ENCODE measurements at places on chromosomes 1 and 21.

DNA sequence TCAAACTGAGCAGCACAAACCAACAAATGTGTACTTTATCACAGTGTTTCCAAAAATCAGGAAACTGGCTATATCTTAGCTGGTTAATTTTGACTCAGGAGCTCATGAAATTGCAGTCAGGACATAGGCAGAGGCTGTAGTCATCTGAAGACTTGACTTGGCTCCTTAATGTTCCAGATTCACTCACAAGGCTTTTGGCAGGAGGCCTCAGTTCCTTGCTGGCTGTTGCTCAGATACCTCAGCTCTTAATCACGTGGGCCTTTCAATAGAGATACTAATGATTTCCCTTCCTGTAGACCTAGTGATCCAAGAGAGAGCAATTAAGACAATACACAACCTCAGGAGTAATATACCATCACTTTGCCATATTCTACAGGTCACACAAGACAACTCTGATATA, 537.7 kb downstream of the BRINP3 start:
- DNase-seq = no peak
- no peak overlapping the region for H3K27ac ChIP-seq
- no peaks in the 10 kb centered on the region for H3K4me1 ChIP-seq
- H3K36me3 ChIP-seq = no peaks in the 10 kb centered on the region
- no peak overlapping the region for H3K4me3 ChIP-seq
- no peaks in the 10 kb centered on the region for H3K27me3 ChIP-seq

DNA sequence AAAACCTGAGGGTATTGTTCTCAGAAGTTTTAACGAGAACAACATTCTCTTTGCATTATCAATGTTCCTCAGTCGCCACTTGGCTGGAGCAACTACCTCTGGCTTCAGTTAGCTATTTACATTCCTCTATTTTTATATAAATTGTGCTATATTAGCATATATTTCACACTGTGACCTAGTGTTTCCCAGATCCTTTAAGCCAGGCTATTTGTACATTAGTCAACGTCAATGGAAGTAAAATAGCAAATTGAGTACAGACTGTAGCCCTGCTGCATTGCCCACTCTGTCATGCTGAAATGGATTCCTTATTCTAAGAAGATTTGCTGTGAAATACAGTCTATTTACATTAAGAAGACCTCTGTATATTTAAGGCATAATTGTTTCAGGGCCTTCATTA, 213.8 kb downstream of the ROR1 start:
- no peaks in the 10 kb centered on the region for H3K27me3 ChIP-seq
- no peak overlapping the region for H3K27ac ChIP-seq
- H3K4me3 ChIP-seq = no peak overlapping the region
- no peaks in the 10 kb centered on the region for H3K36me3 ChIP-seq

DNA sequence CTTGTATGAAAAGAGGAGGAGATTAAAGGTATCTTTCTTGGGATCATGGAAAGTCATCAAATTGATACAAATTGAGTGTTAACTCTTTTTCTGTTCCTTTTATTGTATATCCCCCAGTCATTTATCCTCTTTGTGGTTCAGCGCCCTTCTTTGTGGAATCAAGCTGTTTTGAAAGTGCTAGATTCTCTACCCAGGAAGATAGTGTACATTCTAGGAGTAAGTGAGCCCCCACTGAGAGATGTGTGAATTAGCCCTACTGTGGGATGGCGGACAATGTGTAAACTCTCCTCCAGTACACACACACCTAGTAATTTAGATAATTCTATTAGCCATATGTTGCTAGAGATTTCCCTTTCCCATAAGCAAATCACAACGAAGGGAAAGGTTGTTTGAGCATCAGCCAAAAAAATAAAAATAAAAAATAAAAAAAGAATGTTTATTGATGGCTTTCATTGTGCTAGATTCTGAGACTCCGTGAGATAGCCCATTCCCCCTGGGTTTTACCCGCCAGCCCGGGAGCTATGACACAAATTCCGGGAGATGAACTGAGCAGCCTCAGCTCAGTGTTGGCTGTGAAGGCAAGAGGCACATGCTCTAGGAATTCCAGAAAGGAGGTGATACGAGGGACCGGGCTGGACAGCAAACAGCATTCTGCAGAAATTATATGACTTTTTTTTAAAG, 378.4 kb upstream of the RUNX1 start:
- no peaks in the 10 kb centered on the region for H3K4me1 ChIP-seq
- H3K4me3 ChIP-seq = no peak overlapping the region
- H3K27me3 ChIP-seq = no peaks in the 10 kb centered on the region
- DNase-seq = peak; percentile 76
- H3K36me3 ChIP-seq = no peaks in the 10 kb centered on the region

GRCh38 chr1:227316456-227316855, 1.8 kb downstream of the CDC42BPA start:
- no peaks in the 10 kb centered on the region for H3K27me3 ChIP-seq
- no peaks in the 10 kb centered on the region for H3K36me3 ChIP-seq
- H3K27ac ChIP-seq = peak overlapping the region; percentile 93
- DNase-seq = no peak
- H3K4me1 ChIP-seq = peaks cover 27% of the 10 kb centered on the region
- H3K4me3 ChIP-seq = peak overlapping the region; percentile 91

DNA sequence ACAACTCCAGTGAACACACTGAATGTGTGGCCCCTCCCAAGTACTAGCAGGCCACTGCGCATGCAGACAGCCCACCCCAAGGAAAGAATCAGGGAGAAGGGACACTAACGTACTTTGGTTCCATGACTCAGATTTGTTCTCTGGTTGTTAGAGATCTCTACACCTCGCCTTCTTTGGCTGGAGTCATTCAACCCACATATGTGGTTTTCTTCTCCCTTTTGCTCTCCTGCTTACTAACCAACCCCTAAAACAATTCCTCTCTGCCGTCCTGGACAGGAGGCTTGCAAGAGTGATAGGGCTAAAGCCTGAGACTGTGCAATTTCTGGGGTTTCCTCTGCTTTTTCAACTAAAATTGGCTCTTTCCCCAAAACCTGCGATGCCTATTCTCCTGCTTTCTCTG, 5.7 kb upstream of the CD48 start:
- no peaks in the 10 kb centered on the region for H3K4me1 ChIP-seq
- no peak overlapping the region for H3K27ac ChIP-seq
- DNase-seq = no peak
- no peaks in the 10 kb centered on the region for H3K27me3 ChIP-seq

GRCh38 chr1:215845234-215845891, 278.3 kb downstream of the KCTD3 start:
- no peak for DNase-seq
- no peaks in the 10 kb centered on the region for H3K27me3 ChIP-seq
- H3K27ac ChIP-seq = no peak overlapping the region
- no peaks in the 10 kb centered on the region for H3K4me1 ChIP-seq

DNA sequence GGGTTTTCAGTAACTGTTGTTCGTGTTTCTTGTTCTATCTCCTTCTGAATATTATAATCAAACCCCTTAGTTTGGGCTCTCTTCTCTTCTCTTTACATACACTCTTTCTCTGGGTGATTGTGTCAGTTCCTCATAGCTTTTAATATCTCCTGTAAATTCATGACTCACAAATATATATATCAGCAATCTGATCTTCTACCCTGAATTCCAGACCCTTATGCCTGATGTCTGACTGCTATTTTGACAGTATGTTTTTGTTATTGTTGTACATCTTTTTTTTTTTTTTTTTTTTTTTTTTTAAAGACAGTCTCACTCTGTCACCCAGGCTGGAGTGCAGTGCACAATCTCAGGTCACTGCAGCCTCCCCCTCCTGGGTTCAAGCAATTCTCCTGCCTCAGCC, 70.8 kb upstream of the MPC2 start:
- no peak for DNase-seq
- no peaks in the 10 kb centered on the region for H3K36me3 ChIP-seq
- H3K27ac ChIP-seq = no peak overlapping the region
- H3K27me3 ChIP-seq = no peaks in the 10 kb centered on the region

All from right atrium auricular region (tissue), 2 donors.